ENCODE measurements at places on chromosomes 7 and 10. TPM values are rescaled to one million over a fixed set of nuclear protein-coding genes. Genes with fewer than 3 reads are reported as not detected.

The SPDYE2B gene
- not detected for total RNA-seq

The DOCK1 gene
- total RNA-seq = 0.28 TPM

The HOXA13 gene
- total RNA-seq = not detected

The PNLIPRP3 gene
- total RNA-seq = not detected

The IFIT1B gene
- total RNA-seq = not detected

The WIPF3 gene
- not detected for total RNA-seq

The OLAH gene
- 1.2 TPM for total RNA-seq

The ACSL5 gene
- 111 TPM for total RNA-seq

The AP5Z1 gene
- total RNA-seq = 99.4 TPM

The ASZ1 gene
- total RNA-seq = not detected

The C10orf143 gene
- 2.9 TPM for total RNA-seq

The FAM13C gene
- not detected for total RNA-seq

The LYZL2 gene
- not detected for total RNA-seq

The FKBP6 gene
- total RNA-seq = not detected

The YAE1 gene
- 9.0 TPM for total RNA-seq

The ANKRD30A gene
- not detected for total RNA-seq

The CLDN15 gene
- total RNA-seq = 34.0 TPM

The ZNF488 gene
- not detected for total RNA-seq

The SYT15 gene
- total RNA-seq = 1.9 TPM

The FRA10AC1 gene
- total RNA-seq = 11.9 TPM

The PLAC9 gene
- total RNA-seq = not detected

The WNT8B gene
- total RNA-seq = not detected

The C10orf71 gene
- total RNA-seq = not detected

The IFT22 gene
- total RNA-seq = 5.5 TPM

The ETV1 gene
- 1.8 TPM for total RNA-seq

The OTUD1 gene
- 2.9 TPM for total RNA-seq

The GIMAP5 gene
- total RNA-seq = 75.5 TPM

The MET gene
- total RNA-seq = 0.33 TPM

The ASB10 gene
- not detected for total RNA-seq

The KLF14 gene
- total RNA-seq = not detected

The FEZF1 gene
- total RNA-seq = not detected

The HOXA11 gene
- 0.76 TPM for total RNA-seq

The OR2A5 gene
- not detected for total RNA-seq

The MRLN gene
- not detected for total RNA-seq

The SERPINE1 gene
- not detected for total RNA-seq

The IKZF1 gene
- total RNA-seq = 416 TPM

The ZWINT gene
- 120 TPM for total RNA-seq

All from natural killer cell treated with Interleukin-12 subunit alpha and Interleukin-12 subunit beta and Interleukin-15 and Interleukin-18, amount 100 ng/mL, for 72 hours (primary cell).